ENCODE measurements at places on chromosomes 4 and X.
A peak's percentile ranks its signal among the peaks of the same experiment; 100 is the strongest.

DNA sequence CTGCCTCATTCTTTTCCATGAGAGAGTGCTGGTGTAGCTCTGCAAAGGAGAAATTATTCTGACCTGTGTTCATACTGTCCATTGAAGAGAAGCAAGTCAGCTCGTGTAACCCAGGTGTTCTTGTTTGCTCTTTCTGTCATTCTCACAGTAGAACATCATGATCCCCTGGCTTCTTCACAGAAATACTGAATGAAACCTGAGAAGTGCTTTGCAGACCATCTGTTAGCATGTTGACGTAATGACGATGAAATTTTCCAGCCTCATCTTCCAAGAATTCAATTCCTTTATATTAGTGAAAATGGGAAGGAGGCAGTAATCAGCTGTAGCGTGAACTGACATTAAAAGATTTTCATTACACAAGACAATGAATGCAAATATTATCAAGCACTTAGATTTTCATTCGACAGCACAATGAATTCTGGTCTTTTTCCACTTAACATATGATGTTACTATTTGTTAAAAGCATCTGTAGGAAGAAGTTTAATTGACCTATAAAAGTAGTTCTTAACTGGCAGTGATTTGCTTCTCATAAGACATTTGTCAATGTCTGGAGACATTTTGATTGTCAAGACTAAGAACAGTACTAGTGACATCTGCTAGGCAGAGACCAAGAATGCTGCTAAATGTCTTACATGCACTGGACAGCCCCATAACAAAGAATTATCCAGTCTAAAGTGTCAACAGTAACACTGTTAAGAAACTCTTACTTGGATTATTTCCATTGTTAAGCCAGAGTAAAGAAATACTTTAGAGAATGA lies 246.3 kb downstream of the BANK1 start:
- peak; percentile 4 for DNase-seq

GRCh38 chr4:102466298-102466697 lies 34.9 kb upstream of the NFKB1 start:
- DNase-seq = no peak

GRCh38 chrX:132092439-132093065 lies 35.3 kb downstream of the FRMD7 start:
- peak; percentile 62 for DNase-seq

DNA sequence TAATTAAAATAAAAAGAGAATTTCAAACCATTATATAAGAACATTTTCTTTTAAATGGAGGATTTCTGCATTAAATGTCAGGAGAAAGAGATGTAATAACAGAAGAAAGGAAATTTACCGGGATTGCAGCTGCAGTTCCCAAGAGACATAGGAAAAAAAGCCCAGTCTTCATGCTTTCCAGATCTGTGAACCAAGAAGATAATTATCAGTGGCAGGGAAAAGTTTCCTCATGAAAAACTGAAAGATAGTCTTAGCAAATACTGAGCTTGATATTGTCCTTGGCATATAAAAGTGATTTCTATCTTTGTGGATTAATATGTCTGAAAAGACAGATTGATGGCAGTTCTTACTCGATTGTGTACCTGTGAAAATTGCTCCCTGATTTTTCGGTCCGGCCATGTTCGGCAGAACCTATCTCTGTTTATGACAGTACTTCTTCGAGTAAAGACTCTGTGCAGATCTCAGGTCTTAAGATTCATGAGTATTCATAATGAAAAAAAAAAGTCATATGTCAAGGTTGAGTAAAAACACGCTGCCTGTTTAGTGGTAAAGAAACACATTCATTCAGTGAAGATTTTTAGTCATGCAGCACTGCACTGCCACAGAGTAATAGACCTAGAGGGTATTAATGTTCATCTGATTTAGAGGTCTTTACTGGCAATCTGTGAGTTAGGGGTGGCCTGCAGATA lies 29.6 kb downstream of the SPARCL1 start:
- DNase-seq = peak; percentile 68

- DNase-seq = no peak
Observed at GRCh38 chr4:8724436-8725070, 132.0 kb downstream of the CPZ start.

- no peak for DNase-seq
Observed at GRCh38 chr4:105911426-105911825, 16.2 kb downstream of the NPNT start.

- DNase-seq = no peak
Observed at GRCh38 chr4:14364953-14365536, 637.2 kb upstream of the CPEB2 start.

- no peak for DNase-seq
Observed at GRCh38 chr4:147355847-147356246, 125.0 kb upstream of the EDNRA start.

GRCh38 chr4:2217726-2218125 lies 24.2 kb downstream of the HAUS3 start:
- DNase-seq = no peak
